ENCODE measurements at places on chromosomes 6 and 20.
A peak's percentile ranks its signal among the peaks of the same experiment; 100 is the strongest.

DNA sequence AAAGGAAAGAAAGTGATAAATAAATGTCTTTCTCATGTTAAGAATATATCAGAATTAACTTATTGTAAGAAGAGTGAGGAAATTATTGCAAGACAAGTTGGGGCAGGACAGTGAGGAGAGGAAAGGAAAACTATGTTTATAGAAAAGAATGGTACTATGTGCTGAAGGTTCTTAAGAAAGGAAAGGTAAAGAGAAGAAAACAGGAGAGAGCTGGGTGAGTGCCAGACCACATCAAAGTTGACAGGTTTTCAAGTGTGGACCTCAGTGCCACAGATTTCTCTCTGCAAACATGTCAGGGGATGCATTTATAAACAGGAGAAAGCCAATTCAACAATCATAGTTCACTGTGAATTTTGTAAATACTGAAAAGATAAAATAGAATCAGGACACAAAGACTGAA lies 439.2 kb downstream of the PKHD1 start:
- DNase-seq = no peak

- peak; percentile 65 for DNase-seq
Observed at GRCh38 chr6:1624058-1624850, 14.5 kb downstream of the FOXC1 start.

DNA sequence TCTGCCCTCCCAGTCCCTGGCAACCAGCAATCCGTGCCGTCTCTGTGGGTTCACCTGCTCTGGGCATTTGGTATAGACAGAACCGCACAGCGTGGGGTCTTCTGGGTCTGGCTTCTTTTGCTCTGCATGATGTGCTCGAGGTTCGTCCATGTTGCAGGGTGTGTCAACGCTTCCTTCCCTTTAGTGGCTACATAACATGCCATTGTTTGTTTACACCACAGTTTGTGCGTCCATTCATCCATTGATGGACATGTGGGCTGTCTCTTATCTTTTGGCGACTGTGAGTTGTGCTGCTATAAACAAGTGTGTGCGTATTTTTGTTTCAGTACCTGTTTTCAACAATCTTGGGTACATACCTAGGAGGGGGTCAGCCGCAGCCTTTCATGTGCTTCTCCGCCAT lies 149.5 kb upstream of the RPS6KA2 start:
- no peak for DNase-seq

DNA sequence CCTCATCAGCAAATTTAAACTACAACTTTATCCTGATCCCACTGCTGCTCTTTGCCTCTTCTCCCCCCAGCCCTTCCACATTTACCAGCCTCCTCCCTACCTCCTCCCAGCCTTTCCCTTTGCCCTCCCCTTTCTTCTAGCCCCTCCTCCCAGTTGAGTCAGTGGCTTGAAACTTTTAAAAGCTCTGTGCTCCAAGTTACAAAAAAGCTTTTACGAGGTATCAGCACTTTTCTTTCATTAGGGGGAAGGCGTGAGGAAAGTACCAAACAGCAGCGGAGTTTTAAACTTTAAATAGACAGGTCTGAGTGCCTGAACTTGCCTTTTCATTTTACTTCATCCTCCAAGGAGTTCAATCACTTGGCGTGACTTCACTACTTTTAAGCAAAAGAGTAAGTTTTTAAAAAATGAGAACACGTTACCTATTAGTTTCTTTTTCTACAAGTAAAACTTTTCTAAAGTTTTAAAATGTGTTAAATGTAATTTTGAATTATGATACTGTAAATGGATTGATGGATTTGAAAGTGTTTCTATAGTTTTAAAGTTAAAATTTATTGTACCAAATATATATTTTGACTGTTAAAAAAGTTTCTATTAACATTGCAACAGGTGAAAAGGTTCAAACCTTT lies at the start of gene GJA1:
Gene GJA1, plus strand, starts transcription at position 203 of the 626 bp plus-strand sequence. CDS start 11,202 bp downstream, outside the sequence.
- DNase-seq = no peak

DNA sequence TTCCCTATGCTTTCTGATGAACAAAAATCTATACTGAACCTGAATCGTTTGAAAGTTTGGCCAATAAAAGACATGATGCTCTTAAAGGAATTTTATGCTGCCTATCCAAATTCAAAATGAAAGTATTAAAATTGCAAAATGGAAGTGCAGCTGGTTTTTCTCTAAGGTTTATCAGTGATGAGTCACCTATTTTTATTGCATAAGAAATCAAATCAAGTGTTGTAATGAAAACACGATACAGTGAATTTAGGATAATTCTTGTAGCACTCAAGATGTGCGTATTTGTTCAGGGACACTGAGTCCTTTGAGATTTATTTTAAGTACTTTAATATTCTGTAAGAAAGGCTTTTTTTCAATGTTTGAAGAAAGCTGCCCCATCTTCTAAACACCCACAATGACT lies 409.5 kb downstream of the ADGRB3 start:
- no peak for DNase-seq

GRCh38 chr6:14149739-14150130 lies 32.2 kb downstream of the CD83 start:
- DNase-seq = no peak

GRCh38 chr20:63707558-63708300 lies at the start of the genes ARFRP1 and ZGPAT:
ARFRP1 (minus strand) TSS chr20:63707976; CDS start chr20:63707091, 885 bp downstream.
ZGPAT (plus strand) TSS chr20:63708039; CDS start chr20:63708581, 542 bp downstream.
- DNase-seq = peak; percentile 90

GRCh38 chr6:21961226-21961625 lies 335.6 kb downstream of the PRL start:
- no peak for DNase-seq

GRCh38 chr6:161922631-161923119 lies 648.8 kb upstream of the AGPAT4 start:
- DNase-seq = no peak

- no peak for DNase-seq
Observed at GRCh38 chr20:57595041-57596030, 24.9 kb downstream of the ZBP1 start.

GRCh38 chr6:93196406-93196970 lies 222.9 kb downstream of the EPHA7 start:
- no peak for DNase-seq

- DNase-seq = peak; percentile 31
Observed at GRCh38 chr6:70586114-70586513, 19.4 kb downstream of the SDHAF4 start.

GRCh38 chr6:109966299-109966698 lies 11.8 kb upstream of the GPR6 start:
- no peak for DNase-seq

DNA sequence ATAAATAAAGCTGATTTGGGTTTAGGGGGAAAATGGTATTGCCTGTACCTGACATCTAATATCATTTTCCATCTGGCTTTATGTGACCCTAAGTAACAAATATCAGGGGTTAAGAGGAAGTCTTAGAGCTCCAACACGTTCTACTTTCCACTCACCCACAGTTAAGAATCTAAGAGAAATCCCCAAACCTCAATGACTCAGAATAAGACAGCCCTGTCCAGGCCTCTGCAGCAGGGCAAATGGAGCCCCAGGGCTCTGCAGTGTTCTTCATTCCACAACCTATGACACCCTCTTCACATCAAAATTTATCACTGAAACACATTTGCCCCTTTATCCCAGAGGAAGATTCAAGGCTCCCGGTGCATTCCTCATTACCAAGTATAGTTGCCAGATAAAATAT lies 20.3 kb upstream of the TENT5A start:
- no peak for DNase-seq

GRCh38 chr20:10469599-10469998 lies 34.5 kb downstream of the SLX4IP start:
- no peak for DNase-seq

GRCh38 chr20:47796971-47797370 lies 11.7 kb upstream of the SULF2 start:
- no peak for DNase-seq

DNA sequence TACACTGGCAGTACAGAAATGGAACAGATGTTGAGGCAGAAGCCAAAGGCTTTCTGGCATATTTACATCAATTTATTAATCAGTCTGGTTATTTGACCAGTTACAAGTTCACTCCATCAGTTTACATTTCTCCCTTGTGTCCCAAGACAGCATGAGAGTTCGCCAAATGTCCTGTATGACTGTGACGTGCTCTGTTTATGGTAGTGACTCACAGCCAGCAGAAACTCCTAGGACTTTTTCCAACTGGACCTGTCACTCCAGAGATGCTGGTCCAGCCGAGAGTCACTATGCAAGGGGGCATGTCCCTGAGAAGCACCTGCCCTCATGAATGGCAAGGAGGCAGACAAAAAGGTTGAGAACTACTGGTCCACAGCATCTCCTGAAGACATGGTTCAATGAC lies 160.0 kb downstream of the LRFN2 start:
- DNase-seq = no peak
